T follicular helper cell (primary cell): ENCODE measurements at places on chromosomes 1 and 21.

- DNase-seq = no peak
Observed at GRCh38 chr21:34909492-34910292, 139.4 kb downstream of the RUNX1 start.

GRCh38 chr1:54965624-54966340 lies 14.6 kb upstream of the TMEM61 start:
- DNase-seq = no peak

- no peak for DNase-seq
Observed at GRCh38 chr1:46005594-46005993, 126.8 kb downstream of the PIK3R3 start.

GRCh38 chr21:14239281-14239680 lies 23.3 kb downstream of the RBM11 start:
- no peak for DNase-seq

DNA sequence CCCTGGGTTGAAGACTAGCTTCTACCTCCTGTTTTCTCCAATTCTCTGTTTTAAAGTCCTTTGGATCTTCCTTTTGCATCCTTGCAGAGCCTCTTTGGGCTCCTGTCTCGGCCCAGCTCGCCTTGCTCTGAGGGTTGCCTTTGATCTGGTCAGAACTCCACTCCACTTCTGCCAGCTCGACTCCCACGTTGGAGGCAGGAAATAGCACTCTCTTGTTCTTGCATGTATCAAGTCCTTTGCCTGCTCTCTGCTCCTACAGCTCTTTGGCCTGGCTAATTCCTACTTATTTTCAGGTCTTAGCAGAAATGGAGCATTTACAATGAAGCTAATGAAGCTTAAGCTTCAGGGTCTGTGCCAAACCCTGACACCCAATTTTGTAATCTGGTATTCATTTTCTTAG lies 21.1 kb upstream of the B3GALNT2 start:
- DNase-seq = no peak

DNA sequence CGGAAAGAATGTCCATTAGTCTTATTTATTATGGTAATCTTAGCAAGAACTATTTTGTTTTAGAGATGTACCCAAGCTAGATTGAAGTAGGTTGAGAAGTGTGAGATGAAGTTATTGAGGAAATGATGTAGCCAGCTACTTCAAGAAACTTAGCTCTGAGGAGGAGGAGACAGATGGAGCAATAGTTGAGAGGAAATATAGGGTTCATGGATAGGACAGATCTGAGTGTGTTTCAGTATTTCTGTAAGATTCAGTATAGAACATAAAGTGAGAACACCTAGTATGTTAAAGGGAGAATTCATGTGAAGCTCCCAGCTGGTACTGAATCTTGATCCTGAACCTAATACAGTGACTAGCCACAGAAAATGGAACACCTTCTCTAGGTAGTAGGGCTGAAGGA lies 28.9 kb downstream of the TSNAX start:
- no peak for DNase-seq

DNA sequence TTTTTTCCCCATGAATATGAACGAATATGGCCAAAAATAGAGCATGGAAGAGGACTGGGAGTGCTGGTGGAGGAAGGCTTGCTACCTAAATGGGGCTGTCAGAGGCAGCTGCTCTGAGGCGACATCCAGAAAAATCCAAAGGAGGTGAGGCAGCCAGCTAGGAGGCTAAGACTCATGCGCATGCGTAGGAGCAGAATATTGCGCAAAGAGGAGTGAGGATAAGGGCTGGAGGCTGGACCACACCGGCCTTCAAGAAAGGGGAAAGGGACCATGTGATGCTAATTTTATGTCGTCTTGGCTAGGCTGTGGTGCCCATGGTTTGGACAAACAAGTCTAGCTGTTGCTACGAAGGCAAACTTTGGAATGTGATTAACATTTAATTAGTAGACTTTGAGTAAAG lies 30.5 kb downstream of the HEYL start:
- DNase-seq = no peak

DNA sequence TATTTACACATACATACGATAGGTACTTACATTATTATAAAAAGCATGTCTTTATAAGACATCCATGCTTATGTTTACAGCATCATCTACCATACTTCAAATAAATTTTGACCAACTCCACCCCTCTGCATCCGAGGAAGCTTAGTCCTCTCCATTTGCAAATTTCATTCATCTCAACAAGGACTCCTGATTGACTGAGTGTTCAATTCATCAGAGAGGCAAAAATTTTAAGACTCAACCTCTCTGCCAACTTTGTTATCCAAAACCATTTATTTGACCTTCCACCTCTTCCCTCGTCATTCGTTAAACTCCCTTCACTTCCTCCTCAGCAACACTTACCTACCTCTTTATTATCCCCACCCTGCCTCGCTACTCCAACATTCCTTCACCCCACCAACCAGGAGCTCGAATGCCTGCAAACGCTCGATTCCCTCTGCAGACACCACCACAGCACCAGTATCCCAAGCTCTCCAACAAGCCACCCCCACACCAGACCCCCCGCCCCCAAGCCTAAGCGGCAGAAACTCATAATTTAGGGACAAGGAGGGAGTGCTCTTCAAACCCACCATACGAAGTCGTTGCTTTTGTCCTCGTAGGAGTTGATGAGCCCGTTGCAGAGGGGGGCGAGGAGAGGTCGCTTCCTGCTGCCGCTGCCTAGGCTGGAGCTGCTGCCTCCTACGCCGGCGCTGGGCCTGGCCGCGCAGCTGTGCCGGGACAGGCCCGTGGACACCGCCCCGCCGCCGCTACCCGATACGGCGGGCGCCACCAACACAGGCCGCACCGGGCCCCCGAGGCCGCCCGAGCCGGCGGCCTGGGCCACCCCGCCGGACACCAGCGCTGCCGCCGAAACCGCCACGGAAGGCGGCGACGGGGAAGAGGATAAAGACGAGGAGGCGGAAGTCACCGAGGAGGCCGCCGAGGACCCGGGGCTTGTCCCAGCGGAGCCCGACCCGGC lies 803 bp downstream of the COP1 start:
- DNase-seq = no peak

GRCh38 chr1:30522031-30523004 lies 201.1 kb downstream of the MATN1 start:
- no peak for DNase-seq

GRCh38 chr1:84774669-84775534 lies 84.6 kb upstream of the SSX2IP start:
- no peak for DNase-seq

GRCh38 chr1:239816081-239816782 lies 275.5 kb upstream of the FMN2 start:
- no peak for DNase-seq

DNA sequence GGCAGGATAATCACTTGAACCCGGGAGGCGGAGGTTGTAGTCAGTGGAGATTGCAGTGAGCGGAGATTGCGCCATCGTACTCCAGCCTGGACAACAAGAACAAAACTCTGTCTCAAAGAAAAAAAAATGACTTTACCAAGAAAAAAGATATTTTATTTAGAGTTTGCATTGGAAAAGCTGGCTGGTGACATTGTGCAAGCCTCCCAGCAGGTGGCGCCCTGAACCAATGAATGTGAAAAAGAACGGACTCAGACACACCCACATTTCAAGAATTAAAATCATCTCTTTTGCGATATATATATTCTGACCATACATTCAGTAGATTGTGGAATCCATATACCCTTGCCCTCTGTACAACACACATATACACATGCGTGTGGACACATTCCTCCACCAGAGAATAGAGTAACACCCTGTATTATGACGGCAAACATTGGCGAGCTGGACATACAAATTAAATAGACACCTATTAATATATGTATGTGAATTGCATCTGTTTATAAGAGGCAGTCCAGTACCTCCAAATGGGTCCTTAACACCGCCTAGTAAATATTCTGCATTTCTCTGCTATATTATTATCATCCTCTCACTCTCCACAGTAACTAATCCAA lies 39.0 kb upstream of the CADM3 start:
- DNase-seq = peak; percentile 51

GRCh38 chr21:40688106-40688864 lies 158.7 kb downstream of the DSCAM start:
- no peak for DNase-seq

DNA sequence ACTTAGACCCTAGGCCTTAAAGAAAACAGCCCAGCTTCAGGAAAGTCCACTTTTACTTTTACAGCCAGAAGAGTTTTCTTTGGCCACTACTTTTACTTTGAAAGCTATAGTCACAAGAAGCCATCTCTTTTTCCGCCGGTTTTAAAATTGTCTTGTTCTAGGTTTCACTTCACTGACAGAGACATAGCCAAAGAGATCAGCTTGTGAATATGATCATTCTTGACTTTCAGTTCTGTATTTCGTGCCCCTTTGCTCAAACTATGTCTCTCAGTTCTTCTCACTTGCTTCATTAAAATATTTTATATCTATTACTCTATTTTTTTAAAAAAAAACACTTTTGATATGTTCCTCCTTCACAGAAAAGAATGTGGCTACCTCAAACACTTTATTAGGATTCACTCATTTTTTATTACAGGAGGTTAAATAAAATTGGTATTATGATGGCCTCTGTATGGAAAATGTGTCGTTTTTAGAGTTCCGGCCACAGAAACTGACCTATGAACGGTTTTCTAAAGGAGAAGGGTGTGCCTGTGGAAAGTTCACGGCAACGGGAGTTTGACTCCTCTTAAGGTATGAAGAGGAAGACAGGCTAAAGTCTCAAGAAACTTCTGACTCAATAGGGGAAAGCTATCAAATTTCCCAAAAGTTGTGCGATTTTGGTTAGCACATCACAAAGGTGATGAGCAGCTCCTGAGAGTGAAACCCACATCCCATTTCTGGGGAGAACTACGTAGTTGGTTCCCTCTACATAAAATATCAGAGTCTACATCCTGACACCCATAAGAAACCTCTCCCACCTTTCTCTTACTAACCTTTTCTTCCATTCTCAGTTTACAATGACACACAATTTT lies 1.2 kb downstream of the MCOLN2 start:
- DNase-seq = no peak

DNA sequence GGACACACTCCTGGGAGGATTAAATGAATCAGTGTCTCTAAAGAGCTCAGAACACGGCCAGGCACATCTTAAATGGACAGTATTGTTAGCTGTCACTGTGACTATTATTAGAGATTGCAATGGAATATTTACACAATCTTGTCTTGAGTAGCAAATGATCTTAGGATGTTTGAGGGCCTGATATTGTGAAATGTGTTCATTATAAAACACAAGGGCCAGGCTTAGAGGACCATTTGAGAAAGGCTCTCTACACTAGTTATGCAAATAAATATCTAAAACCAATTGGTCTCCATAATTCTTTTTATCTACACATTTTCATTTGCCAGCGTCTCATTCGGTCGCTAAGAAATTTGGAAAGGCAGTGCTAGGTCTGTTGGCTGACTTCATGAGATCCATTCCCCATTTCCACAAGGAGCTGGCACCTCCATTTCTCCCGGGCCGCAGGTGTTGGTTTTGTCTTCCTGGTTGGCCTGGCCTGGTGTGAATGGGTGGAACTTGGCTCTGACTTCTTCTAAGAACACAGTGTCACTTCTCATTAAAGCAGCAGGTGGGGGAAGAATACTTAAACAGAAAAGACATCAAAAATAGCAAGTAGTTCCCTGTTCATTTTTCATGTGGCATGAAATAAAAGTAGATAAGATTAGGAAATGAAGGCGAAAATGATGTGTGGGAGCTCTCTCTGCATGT lies 56.0 kb upstream of the PLXNA2 start:
- no peak for DNase-seq

- peak; percentile 6 for DNase-seq
Observed at GRCh38 chr1:67429011-67429527, 1.1 kb downstream of the SERBP1 start.

GRCh38 chr21:41213021-41213420 lies 45.1 kb downstream of the BACE2 start:
- no peak for DNase-seq

GRCh38 chr1:210207597-210208450 lies 24.8 kb upstream of the SERTAD4 start:
- no peak for DNase-seq

DNA sequence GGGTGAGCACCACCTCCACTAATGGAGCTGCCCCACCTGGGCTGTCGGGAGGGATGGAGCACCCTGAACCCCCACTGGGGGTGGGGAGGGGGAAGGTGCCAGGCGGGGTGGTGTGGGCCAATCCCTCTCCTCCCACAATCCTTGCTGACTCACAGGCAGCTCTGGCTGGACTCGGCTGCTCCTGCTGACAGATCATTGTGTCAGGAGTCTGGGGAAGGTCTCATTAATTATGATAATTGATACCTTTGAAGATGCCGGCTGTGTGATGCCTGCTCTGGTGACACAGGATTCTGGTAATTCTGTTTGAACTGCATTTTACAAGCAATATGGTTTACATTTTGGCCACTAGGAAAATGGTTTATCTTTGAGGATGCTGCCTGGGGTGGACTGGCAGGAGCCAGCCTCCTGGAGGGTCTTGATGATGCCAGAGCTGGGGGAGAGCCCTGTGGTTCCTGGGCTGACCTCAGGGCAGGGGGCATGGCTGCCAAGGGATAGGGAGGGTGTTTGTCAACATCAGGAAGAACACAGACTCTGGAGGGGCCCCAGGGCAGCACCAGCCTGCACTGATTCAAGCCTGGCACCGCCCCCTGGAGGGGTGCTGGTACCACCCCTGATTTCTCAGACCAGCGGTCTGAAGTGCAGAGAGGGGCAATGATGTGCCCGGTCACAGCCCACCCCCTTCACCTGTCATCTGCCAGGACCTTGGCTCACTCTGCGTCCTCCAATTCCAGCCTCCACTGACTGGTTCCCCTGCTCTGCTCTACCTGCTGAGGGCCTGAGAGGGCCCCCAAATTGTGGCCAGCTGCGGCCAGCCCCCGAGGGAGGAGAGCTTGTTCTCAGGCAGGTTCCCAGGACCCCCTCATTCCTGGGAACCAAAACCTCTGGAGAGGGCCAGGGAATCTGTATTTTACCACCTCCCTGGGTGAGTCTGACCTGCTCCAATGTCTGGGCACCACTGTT lies 338.8 kb downstream of the MATN1 start:
- no peak for DNase-seq

DNA sequence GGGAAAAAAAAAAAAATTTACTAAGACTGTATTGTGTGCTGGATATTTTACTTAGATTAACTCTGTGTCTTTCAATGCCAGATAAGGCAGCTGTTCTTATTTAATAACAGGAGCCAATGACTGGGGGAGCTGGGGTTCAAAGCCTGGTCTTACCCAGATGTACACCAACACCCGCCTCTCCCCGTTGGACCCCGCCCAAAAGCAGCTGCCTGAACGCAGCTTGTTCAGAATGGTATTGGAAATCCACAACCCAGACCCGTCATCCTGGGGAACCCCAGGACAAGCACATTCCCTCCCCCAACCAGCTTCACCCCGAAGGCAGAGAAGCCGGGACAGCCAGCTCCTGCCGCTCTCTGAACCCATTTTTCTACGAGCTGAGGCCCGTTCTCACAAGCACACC lies 113.6 kb upstream of the TMPRSS2 start:
- no peak for DNase-seq

DNA sequence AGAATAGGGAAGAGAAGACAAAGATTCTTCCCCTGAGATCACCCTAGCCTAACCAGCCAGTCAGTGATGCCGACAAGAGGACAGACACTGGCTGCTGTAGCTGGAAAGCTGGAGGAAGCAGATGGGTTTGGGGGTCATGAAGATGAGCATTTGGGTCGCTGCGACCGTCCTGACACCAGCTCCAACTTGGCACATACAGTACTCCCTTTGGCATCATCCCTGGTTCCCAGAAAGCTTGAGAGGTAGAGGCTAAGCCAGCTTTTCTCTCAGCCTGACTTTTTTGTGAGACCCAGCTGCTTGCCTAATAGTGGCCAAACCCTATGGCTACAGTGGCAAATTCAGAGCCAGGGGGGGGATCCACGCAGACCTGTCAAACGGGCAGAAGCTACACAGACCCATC lies 43.0 kb upstream of the IKBKE start:
- no peak for DNase-seq

- DNase-seq = peak; percentile 48
Observed at GRCh38 chr1:36156329-36157114, 562 bp downstream of the MAP7D1 start.
